ENCODE measurements at places on chromosomes 13 and 19.

DNA sequence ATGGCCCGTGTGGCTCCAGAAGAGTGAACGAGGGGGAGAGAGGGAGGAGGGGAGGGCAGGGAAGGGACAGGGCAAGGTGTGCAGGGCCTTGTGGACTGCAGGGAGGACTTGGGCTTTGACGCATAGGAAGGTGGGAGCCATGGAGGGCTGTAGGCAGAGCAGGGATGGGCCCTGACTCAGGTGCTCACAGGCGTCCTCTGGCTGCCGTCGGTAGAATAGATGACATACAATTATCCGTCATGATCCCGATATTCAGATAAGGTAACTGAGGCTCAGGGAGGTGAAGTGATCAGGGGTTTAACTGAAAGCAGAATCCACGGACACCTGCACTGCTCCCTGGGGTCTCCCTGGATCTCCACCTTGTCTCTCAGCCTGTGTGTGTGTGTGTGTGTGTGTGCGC is 3.4 kb downstream of the C3 start:
- no peak for DNase-seq

- no peak for DNase-seq
Observed at GRCh38 chr13:108609353-108609752, 20.1 kb upstream of the MYO16 start.

DNA sequence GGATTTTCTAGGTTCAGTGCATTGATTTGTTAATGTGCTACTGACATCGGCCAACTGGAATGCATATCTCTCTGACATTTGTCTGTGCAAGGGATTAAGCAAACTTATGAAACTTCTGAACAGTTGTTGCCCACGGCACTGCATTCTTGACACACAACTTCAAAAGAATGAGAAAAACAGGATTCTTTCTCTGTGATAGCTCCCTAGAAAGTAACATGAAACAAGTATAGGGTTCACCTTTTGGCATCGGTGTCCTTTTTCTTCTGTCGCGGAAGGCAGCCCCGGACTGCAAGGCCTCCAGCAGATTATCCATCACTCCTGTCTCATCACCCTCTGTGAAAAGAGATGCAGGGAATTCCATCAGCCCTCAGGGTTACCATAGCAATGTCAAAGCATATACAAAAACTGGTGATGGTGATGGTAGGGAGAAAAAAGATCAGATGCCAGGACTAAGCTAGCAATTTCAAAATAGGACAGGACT is 389.2 kb downstream of the DIAPH3 start:
- DNase-seq = no peak

DNA sequence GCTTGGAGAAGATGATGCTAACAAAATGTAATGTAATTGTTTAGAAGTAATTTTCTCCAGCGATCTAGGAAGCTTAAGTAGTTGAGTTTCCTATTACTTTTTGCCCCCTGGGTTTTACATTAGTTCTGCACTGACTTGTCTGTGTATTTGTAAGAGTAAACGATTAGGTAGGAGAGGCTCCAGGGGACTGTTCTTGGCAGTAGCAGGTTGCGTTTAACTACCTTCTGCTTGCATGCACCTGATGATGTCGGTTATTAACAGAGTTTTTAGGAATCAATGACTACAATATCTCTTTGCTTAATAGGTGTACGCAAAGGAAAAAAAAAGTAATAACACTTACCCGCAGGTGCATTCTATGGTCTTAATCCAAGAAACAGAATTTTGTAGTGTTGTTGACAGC is 18.3 kb upstream of the UGGT2 start:
- no peak for DNase-seq

- no peak for DNase-seq
Observed at GRCh38 chr19:18392417-18392816, 5.0 kb downstream of the LRRC25 start.

- DNase-seq = no peak
Observed at GRCh38 chr13:77779552-77780272, 82.2 kb downstream of the SLAIN1 start.

DNA sequence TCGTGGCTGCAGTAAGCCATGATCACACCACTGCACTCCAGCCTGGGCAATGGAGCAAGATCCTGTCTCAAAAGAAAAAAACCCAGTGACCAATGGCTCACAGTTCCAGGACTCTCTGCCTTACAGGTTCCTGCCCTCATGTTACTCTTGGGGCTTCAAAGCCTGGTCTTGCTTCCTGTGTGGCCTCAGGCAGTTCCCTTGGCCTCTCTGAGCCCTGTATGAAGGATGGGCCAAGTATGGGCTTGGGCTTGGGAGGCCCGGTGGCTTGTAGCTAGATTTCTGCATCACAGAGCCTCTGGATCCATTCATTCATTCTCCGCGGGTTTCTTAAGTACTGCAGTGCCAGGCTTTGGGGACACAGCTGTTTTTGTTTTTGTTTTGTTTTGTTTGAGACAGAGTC is 780 bp upstream of the TSPAN16 start:
- DNase-seq = no peak

GRCh38 chr13:70612881-70613280 is 504.6 kb upstream of the KLHL1 start:
- no peak for DNase-seq

GRCh38 chr19:12984683-12985048 is 10.6 kb upstream of the NFIX start:
- no peak for DNase-seq

DNA sequence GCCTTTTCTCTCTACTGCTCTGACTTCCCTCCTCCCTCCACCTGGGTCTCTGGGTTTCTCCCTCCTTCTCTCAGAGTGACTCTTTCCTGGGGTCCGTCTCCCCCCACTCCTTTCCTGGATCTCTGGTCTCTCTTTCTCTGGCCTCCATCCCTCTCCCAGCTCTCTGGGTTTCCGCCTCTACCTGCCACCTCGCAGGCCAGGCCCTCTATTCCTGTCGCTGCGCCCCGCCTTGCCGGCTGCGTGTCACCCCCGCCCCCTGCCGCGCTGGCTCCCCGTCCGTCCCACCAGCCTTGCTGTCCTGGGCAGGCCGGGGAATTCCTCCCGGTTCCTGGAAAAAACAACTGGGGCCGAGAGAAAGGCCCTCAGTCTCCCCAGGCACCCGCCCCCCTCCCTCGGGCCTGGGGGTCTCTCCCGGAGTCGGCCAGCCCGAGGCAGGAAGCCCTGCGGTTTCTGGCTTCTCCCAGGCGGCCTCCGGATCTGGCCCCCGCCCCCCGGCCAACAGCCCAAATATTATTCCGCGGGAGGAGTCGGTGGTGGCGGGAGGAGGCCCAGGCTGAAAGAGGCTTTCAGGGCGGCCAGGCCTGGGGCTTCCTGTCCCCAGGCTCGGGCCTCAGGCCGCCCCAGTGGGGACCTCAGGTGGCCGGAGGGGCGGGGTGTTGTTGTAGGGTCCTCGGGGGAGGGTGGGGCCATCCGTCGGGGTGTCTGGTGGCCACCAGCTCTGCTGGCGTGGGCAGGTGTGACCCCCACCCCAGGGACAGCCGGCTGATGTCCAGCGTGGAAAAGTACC is 9.3 kb downstream of the IRF2BP1 start:
- DNase-seq = no peak

- no peak for DNase-seq
Observed at GRCh38 chr13:72163678-72164077, 296.7 kb upstream of the DACH1 start.

DNA sequence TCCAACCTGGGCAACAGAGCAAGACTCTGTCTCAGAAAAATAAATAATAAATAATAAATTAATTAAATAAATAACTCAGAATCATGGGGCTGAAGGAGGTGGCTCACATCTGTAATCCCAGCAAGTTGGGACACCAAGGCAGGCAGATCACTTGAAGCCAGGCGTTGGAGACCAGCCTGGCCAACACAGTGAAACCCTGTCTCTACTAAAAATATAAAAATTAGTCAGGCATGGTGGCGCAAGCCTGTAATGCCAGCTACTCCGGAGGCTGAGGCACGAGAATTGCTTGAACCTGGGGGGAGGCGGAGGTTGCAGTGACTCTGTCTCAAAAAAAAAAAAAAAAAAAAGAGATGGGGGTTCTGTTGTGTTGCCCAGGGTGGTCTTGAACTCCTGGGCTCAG is 7.2 kb downstream of the TMEM38A start:
- DNase-seq = no peak

- no peak for DNase-seq
Observed at GRCh38 chr13:47481536-47481935, 519.5 kb downstream of the SUCLA2 start.

GRCh38 chr13:46334035-46334822 is 52.8 kb downstream of the RUBCNL start:
- no peak for DNase-seq

DNA sequence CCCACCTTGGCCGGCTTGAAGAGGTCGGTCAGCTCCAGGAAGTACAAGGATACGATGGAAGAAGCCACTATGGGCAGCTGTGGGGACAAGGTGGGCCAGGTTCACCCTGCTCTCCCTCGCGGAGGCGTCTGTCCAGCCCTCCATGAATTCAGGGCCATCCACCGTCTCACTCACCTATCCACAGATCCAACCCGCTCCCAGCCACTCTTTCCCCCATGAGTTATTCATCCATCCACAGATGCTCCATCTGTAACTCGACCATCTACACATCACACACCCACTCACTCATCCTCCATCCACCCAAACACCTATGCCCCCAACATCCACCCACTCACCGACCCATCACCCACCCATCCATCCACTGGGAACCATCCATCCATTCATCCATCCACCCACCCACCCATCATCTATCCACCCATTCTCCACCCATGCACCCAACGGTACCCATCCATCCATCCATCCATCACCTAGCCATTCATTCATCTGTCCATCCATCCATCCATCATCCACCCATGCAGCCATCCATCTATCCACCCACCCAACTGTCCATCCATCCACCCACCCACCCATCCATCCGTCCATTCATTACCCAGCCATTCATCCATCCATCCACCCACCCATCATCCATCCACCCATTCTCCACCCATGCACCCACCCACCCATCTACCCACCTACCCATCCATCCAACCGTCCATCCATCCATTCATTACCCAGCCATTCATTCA is 5.8 kb downstream of the PLPPR3 start:
- DNase-seq = no peak

DNA sequence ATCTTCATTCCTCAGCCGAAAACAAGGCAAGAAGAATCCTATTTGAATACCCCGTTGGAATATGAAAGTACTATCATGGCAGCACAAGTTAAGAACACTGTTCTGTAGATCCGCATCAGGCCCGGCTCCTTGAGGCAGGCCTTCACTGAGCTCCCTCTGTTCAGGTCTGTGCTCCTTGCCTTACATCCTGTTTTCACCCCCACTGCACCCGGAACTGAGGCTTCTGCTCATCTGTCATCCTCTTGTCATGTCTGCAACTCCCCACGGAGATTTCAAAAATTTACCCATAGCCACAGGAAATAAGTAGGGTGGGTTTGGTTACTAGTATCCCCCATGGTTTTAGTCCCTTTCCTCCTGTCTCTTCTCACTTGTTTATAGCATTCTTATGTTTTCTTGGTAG is 861.9 kb downstream of the GPC5 start:
- DNase-seq = no peak

All from T follicular helper cell (primary cell).